ENCODE measurements at places on chromosomes 3 and 15.

DNA sequence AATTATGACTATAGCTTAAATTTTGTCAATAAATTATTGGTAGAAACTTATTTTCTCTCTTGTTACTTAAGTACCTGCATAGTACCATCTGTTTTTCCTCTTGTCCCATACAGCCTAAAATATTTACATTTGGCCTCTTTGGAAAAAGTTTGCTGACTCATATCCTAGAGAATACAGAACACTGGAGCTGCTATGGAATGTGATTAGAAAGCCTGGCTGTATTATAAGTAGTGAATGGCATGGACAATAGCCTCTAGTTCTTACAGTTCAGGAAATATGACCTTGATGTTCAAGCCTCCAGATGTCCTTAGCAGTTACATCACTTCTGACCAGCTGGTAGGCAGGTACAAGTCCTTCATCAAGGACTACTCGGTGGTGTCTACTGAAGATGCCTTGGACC is 28.3 kb downstream of the ST8SIA2 start:
- no peak for DNase-seq

DNA sequence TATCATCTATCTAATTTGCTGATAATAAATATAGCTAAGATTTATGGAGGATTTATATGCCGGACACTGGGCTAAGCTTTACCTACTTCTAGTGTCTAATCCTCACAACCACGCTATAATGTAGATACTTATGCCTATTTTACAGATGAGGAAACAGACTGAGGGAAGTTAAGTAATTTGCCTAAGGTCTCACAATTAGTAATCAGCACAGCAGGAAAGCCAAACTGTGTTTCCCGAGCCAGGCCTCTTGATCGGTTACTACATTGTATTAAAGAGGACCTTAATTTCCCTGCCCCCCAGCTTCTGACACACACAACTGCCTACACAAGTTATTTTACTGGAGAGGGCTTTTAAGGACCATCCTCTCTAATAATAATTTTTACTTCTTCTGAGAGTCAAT is 40.9 kb downstream of the ONECUT1 start:
- no peak for DNase-seq

GRCh38 chr15:68987676-68988075 is 26.8 kb upstream of the NOX5 start:
- DNase-seq = no peak

DNA sequence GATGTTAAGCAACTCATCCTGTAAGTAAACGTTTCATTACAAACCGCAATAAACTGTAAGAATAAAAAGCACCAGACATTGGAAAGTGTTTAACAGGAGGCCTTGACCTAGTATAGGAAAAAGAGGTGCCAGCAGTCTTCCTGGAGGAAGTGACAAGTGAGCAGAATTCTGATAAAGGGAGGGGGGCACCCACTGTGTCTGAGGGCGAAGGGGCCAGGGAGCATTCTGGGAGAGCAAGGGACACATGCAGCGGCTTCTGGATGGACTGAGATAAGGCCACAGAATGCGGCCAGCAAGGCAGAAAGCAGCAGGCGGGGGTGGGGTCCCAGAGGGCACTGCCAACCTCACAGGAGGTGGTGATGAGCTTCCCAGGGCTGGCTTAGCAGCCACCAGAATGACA is 80.2 kb downstream of the MTHFS start:
- DNase-seq = no peak

- no peak for DNase-seq
These were observed 547.5 kb downstream of the ZIC1 start for GRCh38 chr3:147956615-147957014.

- no peak for DNase-seq
These were observed 6.3 kb downstream of the ADAMTS17 start for GRCh38 chr15:100335335-100335999.

DNA sequence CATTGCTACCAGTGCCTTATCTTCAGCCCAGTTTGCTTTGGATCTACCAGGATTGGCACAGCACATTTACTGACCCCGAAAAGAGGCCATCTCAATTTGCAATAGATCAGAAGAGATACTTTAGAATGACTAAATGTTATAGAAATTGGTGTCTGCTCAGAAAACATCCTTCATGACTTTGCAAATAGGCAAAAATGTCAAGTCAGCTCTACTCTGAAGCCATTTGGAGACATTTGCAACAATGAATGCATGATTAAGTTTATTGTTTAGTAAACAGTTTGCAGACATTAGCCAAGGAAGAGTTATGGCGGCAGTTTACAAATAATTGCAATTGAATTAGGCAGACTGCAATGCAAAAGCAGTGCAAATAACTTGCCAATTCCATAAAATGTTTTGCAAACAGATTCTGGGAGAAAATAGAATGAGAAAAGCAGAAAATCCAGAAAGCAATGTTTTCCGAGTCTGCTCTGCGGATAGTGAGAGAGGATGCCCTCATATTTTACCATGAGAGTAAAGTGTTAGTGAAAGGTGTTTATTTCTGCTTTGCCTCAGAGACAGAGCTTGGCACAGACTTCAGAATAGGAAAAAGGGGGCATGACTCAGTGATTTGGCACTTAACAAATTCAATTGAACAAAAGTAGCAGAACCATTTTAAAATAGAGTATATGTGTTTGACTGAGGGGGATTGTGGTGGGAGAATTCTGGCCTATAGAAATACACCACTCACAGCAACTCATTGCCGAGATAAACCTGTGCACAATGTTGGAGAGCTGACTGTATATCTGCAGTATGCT is 334.9 kb upstream of the NR2F2 start:
- DNase-seq = no peak

DNA sequence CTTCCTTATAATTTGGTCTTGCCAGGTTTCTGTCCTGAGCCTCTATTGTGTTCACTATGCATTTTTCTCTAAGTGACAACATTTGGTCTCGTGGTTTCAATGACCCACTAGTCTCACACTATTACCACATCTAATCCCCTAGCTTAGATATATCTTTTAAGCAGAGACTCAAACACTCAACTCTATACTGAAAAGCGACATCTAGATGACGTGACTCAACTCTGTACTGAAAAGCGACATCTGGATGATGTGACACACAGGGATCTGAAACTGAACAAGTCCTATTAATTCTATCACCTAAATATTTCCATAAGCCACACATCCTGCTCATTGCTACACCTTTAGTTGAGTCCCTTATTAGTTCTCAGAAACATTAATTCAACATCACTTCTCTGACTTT is 141.7 kb upstream of the MBNL1 start:
- no peak for DNase-seq

GRCh38 chr15:92082006-92082843 is 228.7 kb downstream of the SLCO3A1 start:
- peak; percentile 44 for DNase-seq

- DNase-seq = no peak
These were observed 71.9 kb upstream of the THSD4 start for GRCh38 chr15:71043373-71043772.

DNA sequence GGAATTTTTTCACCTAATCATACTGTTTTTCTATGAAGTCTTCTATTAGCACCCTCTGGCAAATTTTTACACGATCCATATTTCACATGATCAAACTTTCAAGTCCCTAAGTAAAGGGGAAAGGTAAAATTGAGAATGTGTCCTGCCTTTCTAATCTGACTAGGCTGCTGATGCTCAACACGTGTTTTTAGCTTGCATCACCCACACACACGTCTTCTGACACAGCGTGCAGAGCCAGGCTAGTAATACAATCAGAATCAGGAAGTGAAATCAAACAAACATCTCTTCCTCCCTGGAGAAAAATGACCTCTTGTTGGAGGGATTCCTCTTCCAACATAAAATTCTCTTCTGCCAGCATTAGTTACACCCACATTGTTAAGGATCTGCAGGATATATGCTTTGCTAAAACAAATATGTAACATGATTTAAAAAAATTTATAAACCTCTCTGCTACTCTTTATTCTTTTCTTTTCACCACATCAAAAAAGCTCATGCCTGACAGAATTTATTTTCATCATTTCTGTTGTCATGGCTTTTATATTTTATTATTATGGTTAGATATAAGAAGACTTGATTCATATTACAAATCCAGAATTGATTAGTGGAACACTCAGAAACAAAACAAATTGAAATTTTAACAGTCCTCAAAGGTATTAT is 122.4 kb downstream of the RAP2B start:
- DNase-seq = peak; percentile 4

- DNase-seq = no peak
These were observed 24.7 kb downstream of the TMC3 start for GRCh38 chr15:81349271-81349670.

DNA sequence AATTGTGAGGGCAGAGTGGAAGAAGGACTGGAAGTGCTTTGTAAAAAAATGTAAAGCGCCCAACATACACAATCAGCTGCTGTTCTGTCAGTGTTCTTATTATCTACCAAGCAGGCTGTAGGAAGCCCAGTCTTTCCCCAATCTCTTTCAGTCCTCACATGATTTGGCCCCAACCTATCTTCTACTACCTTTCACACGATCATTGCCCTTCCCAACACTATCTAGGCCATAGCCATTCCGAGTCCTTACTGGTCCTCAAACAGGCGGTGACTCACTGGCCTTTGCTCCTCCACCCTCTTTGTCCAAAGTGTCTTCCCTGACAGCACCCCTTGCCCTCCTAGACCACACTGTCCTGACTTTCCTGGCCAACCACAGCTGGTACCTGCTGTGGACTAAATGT is 861 bp upstream of the RFT1 start:
- no peak for DNase-seq

DNA sequence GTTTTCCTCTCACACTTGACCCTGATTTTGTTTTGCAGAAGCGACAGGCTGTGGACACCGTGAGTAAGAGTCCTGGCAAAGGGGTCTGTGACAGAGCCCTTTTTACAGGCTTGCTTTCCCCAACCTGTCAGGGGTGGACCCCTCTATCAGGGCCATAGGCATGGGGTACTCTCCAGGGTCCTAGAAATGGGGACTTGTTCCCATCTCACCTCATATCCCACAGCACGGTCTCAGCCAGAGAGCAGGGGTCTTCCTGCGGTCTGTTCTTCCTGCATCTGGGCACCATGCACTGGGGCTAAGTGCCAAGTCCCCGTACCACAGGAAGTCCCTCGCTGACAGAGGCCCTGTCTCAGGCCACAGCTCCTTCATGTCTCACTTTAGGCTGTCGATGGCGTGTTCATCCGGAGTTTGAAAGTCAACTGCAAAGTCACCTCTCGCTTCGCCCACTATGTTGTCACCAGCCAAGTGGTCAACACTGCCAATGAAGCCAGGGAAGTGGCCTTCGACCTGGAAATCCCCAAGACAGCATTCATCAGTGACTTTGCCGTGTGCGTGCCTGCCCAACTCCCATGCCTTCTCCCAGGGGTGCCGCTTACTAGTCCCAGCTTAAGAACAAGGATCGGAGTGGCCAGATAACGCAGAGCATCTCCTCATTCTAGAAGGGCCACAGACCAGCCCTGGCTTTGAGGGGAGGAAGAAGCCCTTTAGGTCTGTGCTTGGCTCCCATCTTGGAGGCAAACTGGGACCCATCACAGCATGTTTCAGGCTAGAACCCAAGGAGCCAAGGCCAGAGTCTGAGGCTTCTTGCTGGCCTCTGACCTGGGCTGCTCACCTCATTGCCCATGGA is 783 bp downstream of the ITIH1 start:
- no peak for DNase-seq

GRCh38 chr15:91854639-91854990 is 1.1 kb downstream of the SLCO3A1 start:
- DNase-seq = no peak

GRCh38 chr3:195241592-195242355 is 29.2 kb downstream of the XXYLT1 start:
- no peak for DNase-seq

GRCh38 chr3:144332868-144333267 is 361.2 kb downstream of the DIPK2A start:
- DNase-seq = no peak

- no peak for DNase-seq
These were observed 1.5 kb downstream of the C3orf70 start for GRCh38 chr3:185151101-185151963.

GRCh38 chr3:134974624-134975023 is 179.6 kb downstream of the EPHB1 start:
- DNase-seq = no peak

Measured in C1 segment of cervical spinal cord (tissue), 14 donors.